Stimulated activated CD4-positive, alpha-beta T cell treated with anti-CD3 and anti-CD28 coated beads, TNF-alpha, amount 100 ng/mL, for 24 hours (primary cell): ENCODE measurements at places on chromosomes 3 and 15.

DNA sequence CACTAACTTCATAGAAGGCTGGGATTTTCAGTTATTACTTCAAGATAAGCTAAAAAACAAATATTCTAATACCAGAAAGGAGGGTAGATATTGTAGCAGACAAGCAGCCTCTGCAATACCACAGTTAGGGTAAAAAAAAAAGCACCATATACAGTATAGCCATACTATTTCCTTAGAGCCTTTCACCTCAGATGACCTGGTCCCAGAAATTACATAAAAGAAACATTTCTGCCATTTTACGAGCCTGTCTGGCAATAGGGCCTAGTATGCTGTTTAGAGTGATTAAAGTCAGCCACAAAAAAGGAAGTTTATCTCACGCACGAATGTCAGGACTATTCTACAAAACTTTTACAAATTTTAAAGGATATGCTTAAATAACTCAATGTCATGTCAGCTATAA is 1016.6 kb downstream of the PLOD2 start:
- no peak for DNase-seq

- DNase-seq: no peak
These were observed 7.8 kb downstream of the SCG5 start for GRCh38 chr15:32649342-32649741.

GRCh38 chr3:133930341-133930933 is 34.8 kb upstream of the RAB6B start:
- no peak for DNase-seq

GRCh38 chr3:185649414-185649813 is 63.3 kb downstream of the SENP2 start:
- DNase-seq: no peak

GRCh38 chr15:101296418-101297405 is 1.7 kb upstream of the SNRPA1 start:
- DNase-seq: no peak

- no peak for DNase-seq
These were observed 29.5 kb downstream of the MB21D2 start for GRCh38 chr3:192888190-192888589.

DNA sequence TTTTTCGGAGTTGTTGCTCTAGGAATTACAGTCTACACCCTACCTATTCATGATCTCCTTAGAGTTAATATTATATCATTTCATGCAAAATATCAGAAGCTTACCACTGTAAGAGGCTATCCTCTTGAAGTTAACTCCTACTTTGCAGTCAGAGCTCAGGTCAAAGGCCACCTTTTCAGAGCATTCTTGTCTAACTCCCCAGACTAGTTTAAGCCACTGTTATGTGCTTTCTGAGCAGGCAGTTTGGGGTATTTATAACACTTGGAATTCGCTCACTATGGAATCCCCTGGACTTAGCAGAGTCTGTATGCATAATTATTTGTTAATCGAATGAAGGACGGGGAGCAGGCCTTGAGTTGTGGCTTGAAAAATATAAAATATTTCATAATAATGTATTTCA is 21.7 kb downstream of the MED12L start:
- DNase-seq: no peak
